Stimulated activated CD8-positive, alpha-beta memory T cell treated with anti-CD3 and anti-CD28 coated beads, Interleukin-4, amount 100 ng/mL, for 1 hour (primary cell): ENCODE measurements at places on chromosomes 16 and 17.

- DNase-seq, result no peak
Measured at GRCh38 chr17:34981538-34982241, 1.4 kb downstream of the LIG3 start.

GRCh38 chr17:61689610-61690180 lies 98.7 kb upstream of the NACA2 start:
- DNase-seq, result no peak

GRCh38 chr17:52762147-52762793 lies 603.8 kb upstream of the CA10 start:
- DNase-seq, result no peak

DNA sequence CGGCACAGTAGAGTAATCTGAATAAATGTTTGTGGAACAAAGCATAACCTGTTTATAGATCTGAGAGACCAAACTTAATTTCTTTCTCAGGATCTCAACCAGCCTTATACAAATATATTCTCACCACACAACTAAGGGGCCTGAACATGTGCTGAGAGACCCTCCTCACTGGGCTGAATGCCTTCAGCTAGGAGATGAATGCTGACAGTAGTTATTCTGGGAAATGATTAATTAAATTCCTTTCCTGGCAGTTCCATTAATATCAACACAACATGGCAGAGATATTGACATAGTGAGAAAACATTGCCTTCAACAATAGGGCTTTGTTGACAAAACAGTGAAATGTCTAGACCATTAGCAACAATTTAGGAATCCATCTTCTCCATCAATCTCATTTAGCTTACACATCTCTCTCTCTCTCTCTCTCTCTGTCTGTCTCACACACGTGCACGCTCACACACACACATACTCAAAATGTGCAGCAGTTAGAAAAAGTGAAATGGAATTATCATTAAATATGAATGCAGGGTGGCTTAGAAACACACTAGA lies 780.8 kb upstream of the CDH8 start:
- DNase-seq, result no peak

DNA sequence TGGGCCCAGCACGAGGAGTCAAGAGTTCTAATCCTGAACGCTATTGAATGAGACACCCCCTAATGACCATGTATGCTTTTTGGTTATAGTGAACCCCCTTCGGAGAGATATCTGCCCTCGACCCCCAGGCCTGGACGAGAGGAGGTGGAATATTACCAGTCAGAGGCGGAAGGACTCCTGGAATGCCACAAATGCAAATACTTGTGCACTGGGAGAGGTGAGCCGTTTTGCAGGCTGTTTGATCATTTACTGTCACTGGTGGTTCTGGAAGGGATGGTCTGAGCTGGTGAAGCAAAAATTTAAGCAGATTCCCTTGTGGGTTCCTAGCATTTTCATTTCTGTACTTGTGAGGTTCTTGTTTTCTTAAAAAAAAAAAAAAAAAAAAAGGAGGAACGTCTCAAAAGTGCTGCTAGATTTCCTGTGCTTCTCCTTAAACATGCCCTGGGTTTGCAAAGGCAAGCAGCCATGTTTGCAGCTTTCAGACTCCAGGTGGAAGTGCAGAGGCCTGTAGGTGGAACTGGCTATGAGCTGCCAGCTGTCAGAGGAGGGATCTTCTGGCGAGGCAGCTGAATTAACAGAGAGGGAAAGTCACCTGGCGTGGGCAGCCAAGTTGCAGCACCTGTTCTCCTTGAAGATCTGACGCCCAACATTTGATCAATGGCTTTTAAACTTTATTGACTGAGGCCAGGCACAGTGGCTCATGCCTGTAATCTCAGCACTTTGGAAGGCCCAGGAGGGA lies 3.5 kb downstream of the MARVELD3 start:
- DNase-seq, result no peak

DNA sequence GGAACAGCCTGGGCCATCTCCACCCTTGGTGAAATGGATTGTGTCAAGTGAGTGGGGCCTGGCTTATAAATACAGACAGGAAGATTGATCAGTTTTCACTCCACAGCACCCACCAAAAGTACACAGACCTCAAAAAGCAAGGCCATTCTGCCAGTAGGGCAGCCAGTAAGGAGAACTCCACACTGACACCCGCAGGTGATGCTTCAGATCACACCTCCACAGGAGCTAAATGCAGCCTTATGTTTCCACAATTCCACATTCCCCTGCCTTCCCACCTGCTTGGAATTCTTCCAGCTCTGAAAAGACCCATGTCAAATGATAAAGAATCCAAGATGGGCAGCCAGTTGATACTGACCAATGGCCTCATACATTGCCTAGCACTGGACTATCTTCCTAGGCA lies 191.1 kb downstream of the ZFHX3 start:
- DNase-seq, result no peak
